T-helper 22 cell (primary cell): ENCODE measurements at places on chromosomes 6 and 20.

GRCh38 chr6:24539416-24539815, 44.6 kb downstream of the ALDH5A1 start:
- DNase-seq, result no peak

DNA sequence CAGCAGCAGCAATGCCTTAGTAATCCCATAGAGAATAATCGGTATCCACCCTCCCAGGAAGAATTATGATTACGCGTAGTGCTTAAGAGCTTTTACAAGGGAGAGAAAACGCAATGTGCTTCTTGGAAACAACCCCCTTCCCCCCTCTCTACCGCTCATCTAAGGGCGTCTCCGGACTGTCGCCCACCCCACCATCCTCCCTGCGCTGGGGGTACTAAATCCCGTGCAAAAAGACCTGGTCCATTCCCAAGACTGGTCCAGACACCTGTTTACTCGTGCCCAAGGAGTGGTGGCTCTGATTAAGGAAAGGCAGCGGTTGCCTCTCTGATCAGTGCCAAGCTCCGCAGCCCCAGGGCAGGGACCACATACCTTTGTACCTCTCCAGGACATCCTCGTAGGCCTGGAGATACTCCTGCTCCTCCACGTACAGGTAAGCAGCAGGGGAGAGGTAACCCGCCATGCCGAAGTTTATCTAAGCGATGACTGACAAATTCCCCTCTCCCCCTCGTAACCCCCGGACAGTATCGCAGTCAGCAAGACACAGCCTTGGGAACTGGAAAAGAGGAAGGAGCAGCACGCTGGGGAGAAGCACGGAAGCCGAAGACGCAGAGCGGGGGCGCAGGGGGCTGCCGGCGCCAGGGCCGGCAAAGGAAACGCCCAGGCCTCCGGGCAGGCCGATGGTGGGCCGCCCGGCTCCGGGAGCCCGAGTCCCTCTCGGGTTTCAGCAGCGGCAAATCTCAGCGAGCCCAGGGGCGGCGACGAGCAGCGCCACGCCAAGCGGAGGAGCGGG, 112.0 kb upstream of the BEND6 start:
- no peak for DNase-seq

GRCh38 chr6:21599051-21599696, 5.6 kb downstream of the SOX4 start:
- no peak for DNase-seq

DNA sequence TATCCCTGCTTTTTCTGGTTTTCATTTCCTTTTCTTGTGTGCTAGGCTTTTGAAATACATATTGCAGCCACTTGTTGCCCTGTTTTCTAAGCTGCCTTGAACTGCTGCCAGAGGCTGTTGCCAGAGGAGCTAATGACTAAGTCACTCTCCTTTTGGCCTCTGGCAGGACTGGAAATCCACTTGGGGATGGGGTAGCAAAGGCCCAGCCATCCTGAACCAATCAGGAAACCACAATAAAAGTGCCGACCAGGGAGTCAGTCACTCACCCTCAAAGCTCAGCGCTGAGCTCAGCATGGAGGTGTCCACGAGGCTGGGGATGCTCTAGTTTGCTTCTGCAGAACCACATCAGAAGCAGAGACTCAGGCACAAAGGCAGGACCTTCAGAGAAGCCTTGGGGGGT, 813.0 kb downstream of the DHX35 start:
- DNase-seq, result no peak

- no peak for DNase-seq
Observed at GRCh38 chr6:44035621-44036020, 91.6 kb downstream of the MRPL14 start.

DNA sequence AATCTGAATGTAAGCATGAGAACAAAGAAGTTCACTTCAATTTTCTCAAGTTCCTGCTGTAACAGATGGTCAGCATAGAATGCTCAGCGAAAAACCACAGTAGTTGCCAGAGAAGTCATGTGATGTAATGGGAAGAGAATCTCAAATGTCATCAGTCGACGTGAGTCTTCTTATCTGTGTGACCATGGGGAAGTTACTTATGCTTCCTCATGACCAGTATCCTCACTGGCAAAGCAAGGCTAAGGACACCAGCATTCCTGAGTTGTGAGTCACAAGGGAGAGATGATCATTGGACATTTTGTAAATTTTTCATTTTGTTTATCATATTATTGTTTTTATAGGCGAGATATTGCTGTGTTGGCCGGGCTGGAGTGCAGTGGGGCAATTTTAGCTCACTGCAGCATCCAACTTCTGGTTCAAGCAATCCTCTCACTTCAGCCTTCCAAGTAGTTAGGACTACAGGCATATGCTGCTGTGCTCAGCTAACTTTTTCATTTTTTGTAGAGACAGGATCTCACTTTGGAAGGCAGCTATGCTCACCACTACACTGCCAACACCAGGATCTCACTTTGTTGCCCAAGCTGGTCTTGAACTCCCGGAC, 21.9 kb downstream of the SGK1 start:
- DNase-seq, result no peak

- no peak for DNase-seq
Observed at GRCh38 chr6:43970913-43971775, 156.1 kb downstream of the MRPL14 start.

- no peak for DNase-seq
Observed at GRCh38 chr20:3473944-3474343, 3.1 kb downstream of the ATRN start.

DNA sequence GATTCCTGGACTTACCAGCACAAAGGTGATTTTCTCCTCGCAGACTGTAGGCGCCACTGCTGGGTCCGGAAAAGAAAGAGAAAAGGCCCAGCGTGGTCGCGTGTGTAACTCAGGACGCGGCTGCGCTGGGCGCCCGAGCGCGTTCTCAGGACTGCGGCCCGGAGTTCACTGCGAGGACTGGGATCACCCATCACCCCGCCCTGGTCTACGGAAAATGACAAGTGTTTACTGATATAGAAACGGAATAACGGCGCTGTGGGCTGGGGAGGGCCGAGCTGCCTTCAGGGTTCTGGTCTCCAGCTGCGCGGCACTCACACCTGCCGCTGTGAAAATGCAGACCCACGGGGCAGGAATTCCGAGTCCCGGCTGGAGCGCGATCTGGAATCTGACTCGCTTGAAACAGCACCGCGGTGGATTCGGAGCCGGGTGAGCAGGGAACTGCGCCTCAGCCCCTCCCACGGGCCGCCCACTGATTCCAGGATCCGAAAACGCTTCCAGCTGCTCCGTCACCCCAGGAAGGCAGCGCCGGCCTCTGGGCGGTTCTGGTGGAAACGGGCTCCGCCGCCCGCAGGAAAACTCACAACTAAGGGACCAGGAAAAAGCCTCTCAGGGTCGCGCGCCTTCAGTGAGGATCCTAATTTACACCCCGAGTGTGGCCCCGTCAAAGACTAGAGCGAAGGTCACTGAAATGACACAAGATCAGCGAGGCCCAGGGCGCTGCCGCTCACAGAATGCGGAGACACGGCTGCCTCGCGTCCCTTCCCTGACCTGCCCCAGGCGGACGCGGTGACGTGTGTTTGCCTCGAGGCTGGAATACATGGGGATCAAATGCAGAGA, 34.5 kb downstream of the HLA-A start:
- DNase-seq, result no peak

DNA sequence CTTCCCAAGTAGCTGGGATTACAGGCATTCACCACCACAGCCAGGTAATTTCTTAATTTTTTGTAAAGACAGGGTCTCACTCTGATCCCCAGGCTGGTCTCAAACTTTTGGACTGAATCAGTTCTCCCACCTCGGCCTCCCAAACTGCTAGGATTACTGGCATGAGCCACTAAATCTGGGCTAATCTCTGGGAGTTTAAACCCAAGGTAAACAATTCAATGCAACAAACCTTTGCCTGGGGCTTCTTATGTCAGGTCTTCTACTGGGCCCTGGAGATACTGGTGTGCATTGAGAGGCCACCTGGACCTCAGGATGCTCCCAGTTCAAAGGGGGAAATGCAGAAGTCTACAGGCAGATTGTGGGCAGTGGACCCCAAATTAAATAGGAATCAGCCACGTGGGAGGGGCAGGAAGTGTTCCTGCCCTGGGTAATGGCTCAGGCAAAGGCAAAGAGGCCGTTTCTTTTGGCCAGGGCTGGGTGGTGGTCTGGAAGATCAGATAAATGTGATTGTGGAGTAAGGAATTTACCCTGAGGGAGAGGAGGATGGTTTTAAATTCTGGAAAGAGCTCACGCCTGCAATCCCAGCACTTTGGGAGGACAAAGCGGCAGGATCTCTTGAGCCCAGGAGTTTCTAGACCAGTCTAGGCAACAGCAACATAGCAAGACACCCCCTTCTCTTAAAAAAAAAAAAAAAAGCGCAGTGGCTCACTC, 1.3 kb upstream of the MYBL2 start:
- no peak for DNase-seq

DNA sequence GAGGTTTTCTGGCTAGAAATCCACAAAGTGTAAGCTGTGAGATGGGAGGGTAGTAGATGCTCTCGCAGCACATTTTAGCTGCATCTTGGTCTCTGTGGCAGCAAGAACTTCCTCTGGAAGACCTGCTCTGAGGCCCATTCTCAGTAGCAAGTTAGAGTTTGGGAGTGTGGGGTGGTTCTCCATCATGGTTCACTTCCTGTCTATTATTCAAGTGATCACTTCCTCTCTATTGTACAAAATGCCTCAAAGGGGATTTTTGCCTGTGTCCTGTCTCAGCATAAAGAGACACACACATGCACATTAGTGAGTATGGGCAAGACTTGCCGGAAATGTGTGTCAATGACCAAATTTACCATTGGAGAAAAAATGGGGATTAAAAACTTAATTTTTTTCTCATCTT, 42.5 kb downstream of the LYRM2 start:
- DNase-seq, result no peak

DNA sequence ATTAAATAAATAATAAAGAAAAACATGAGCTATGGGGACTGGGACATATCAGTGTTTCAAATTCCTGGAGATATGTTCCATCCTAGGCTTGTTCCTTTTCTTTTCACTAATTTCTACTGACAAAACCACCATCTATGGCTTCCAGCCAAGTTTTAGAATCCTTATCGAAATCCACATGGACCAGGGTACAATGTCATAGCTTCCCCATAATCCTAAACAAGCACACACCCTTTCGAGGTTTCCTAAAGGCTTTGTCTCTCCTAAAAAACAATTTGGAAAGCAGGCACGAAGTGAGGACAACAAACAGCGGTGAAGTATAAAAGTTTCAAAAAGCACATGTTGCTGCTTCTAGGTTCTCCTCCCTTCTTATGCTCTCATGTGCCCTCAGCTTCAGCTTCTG, 13.3 kb upstream of the DST start:
- DNase-seq, result no peak

- no peak for DNase-seq
Observed at GRCh38 chr20:48706116-48706656, 121.6 kb downstream of the PREX1 start.

DNA sequence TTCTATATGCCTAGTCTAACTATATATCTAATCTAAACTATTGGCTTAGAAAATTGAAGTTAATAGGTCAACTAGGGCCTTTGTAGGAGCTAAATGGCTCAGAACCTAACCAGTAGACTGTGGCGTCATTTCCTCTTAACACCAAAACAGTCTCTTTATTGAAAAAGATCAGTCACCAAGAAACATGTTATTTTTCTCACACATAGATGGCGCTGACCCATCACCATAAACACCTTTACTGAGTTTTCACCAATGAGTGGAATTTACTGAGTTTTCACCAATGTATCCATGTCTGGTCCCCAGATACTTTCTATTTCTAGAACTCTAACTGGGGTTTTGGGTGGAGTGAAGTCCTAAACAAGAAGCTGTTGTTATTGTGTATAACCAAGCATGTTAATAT, 636.0 kb downstream of the BCKDHB start:
- DNase-seq, result no peak

- DNase-seq, result no peak
Observed at GRCh38 chr6:154127657-154128056, 88.6 kb downstream of the OPRM1 start.

GRCh38 chr6:30325873-30326525, 728 bp upstream of the TRIM39 start:
- peak; percentile 70 for DNase-seq

GRCh38 chr6:145904868-145905267, 59.3 kb downstream of the SHPRH start:
- DNase-seq, result no peak

- no peak for DNase-seq
Observed at GRCh38 chr6:167573461-167574215, 248.8 kb downstream of the TTLL2 start.

- no peak for DNase-seq
Observed at GRCh38 chr20:61764471-61765025, 301.1 kb downstream of the TAF4 start.

DNA sequence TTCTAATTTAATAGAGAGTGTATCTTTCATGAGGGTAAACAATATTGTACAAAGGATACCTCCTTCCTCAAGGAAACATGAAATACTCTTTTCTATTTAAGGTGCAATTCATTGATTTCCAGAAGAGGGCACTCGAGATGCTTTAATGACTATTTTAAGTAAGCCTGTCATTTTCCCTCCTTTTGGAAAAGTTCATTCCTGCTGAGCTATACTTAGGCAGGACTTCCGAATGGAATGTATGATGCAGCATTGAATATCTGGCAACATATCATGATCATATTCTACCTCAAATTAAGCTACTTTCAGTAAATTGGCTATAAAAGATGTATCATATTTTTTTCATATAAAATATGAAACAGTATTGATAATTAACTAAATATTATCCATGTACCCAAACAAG, 5.0 kb downstream of the DST start:
- DNase-seq, result no peak

DNA sequence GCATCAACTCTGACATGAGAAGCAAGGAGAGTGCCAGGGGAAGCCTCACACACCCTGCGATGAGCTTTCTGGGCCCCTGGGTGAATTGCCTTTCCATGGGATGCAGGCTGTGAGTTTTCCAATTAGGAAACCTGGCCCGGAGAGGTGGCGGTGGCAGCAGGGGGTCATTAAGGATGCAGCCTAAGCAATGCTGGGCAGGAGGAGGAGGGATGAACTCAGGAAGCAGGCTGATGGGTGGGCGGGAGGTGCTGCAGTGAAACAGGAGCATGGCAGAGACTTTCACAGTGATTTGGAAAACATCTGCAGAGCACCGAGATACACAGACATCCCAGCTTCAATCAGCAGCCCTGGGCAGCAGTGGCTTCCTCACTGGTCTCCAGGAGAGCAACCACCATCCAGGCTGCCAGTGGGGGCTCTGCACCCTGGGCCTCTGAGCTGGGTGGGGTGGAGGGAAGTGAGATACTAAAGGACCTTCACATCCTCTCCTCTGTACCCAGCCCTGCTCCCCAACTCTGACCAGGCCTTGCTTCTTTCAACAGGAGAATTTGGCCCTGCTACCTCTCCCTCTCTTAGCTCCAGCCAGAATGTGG, 44.9 kb downstream of the LRFN2 start:
- DNase-seq, result no peak

DNA sequence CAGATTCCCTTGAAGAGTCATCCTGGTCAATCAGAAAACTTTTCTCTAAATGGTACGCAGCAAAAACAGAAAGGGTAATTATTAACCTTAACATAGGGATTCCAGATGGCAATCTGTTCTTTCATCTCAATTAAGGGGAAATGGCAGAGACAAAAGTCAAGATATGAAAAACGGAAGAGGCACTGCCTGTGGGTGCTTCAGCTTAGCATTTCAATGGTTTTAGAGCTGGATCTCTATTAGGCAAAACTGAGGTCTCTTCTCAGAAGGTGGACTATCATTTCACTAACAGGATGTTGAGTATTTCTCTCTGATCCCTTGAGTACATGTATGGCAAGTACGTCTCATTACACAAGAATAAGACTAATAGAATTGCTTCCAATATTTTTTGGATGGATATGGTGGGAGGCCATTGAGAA, 296.9 kb downstream of the HIVEP2 start:
- no peak for DNase-seq

- no peak for DNase-seq
Observed at GRCh38 chr20:21714297-21715192, 9.1 kb downstream of the PAX1 start.
